ENCODE measurements at places on chromosomes 5 and 9.

GRCh38 chr5:100779669-100780375 lies 123.3 kb downstream of the ST8SIA4 start:
- DNase-seq = no peak

- DNase-seq = no peak
These were observed 279.9 kb downstream of the ENC1 start for GRCh38 chr5:74360535-74361210.

DNA sequence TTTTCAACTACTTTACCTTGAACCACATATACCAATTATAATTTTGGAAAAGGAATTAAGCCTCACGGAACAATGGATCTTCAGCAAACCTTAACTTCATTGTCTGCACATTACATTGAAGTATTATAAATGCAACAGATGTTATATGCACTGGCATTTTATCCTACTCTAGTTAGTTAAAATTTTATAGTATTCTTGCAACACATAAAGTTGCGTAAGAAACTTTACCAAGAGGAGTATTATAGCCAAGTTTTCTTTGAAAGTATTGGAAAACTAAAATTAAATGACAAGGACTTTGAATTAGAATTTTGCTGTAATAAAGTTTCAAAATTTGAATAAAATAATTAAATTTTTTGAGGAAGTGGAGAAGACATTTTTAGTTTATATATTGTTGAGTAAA lies 63.4 kb upstream of the SREK1 start:
- no peak for DNase-seq

- DNase-seq = no peak
These were observed 1.4 kb upstream of the SPTAN1 start for GRCh38 chr9:128550770-128551656.

DNA sequence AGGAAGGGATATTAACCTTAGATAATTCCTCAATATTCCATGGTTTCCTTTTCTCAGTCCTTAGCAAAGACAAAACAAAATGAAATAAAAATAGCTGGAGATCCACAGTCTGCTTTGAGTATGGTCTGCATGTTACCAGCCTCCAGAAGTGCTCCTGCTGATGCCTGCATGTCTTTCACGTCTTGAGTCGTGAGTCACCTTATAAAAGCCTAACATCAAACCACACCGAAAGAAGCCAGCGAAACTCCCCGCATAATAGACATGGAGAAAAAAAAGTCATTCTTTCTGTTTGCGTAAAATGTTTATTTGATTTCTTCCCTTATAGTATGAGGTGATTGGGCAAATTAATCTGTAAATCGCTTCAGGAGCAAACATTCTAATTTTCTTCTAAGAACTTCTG lies 380.5 kb downstream of the SLCO4C1 start:
- DNase-seq = no peak

DNA sequence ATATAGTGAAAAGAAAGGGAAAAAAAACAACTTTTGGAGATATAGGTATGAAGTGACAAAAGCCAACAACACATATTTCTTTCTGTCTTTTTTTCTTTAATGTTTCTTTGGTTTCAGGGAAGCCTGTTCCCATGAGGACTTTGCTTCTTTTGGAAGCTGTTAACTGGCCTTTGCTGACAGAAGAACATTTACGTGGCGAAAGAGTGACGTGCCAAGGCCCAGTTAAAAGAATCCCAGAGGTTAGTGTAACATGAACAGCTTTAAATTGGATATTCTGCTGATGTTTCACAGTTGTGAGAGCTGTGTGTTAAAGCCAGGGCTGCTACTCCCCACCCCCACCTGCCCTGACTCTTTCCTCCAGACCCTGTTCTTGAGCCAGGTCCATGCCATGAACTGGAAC lies 275.9 kb downstream of the CRB2 start:
- no peak for DNase-seq

GRCh38 chr5:7849681-7850394 lies 1.1 kb downstream of the CFAP90 start:
- DNase-seq = no peak

- no peak for DNase-seq
These were observed 196.2 kb downstream of the DIRAS2 start for GRCh38 chr9:90446200-90446948.

DNA sequence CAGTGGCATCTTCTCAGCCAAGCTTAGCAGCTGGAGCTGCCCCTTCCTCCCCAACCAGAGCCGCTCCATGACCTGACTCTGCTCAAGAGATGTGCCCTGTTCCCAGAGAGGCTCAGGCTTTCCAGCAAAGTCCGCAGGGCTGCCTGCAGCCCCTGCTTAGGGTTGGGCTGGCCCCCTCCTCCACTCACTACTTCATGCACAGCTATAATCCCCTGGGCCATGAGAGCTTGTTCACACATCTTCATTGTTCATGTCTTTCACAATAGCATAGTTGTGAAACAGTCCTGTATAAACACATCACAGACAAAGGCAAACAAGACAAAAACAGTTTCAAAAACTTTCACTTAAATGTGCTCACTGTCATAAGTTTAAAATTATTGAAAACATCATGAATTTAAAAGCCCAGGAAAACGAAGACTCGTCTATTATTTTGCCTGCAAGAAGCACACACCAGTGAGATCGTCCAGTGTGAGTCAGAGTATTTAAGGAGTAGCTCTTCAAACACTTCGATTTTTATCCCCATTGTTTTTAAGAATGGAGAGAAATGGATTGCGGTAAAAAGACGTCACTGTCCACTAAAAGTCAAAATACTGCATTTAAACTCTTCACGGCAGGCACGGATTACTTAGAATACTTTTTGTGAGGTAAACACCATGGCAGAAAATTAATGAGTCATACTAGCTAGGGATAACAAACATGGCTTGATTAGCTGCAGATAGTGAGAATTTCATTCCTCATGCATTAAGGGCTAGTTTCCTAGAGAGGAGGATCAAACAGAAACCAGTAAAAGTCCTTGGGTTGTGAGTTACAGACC lies 40.7 kb upstream of the S1PR3 start:
- no peak for DNase-seq

- no peak for DNase-seq
These were observed 146.6 kb downstream of the RAPGEF6 start for GRCh38 chr5:131488463-131488862.

DNA sequence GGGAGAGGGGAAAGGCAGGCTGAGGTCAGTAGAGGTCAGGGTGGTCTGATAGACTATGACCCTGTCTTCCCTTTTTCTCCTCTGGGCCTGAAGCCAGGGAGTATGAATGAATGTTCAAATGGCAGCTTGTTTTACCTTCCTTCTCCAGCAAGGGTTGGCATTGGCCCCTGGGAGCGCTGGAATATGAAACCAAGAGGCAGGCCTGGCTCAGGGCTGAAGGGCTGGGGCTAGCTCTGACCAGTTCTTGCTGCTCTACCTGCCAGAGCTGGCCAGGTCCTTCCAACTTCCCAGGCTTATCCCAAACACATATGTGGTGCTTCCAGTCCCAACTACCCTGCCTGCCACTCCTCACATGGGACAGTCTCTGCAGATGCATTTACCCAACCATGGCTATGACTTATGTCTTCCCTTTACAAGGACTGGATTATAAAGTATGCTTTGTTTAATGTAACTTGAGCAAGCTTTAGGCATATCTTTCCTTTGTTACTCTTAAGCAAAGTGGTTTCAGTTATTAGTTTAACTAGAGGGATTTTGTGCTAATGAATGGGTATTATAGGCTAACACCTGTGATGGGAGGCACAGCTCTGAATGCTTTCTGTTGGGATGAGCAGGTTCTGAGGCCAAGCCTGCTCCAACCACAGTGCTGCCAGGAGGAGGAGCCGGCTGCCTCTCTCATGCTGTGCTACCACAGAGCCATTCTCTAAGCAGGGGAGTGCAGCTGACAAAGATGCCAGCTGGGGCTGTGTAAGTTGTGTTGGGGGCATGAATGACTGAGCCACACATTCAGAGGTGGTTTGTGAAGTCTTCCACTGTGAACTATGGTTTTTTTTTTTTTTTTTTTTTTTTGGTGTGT lies 6.1 kb downstream of the CCNI2 start:
- no peak for DNase-seq

DNA sequence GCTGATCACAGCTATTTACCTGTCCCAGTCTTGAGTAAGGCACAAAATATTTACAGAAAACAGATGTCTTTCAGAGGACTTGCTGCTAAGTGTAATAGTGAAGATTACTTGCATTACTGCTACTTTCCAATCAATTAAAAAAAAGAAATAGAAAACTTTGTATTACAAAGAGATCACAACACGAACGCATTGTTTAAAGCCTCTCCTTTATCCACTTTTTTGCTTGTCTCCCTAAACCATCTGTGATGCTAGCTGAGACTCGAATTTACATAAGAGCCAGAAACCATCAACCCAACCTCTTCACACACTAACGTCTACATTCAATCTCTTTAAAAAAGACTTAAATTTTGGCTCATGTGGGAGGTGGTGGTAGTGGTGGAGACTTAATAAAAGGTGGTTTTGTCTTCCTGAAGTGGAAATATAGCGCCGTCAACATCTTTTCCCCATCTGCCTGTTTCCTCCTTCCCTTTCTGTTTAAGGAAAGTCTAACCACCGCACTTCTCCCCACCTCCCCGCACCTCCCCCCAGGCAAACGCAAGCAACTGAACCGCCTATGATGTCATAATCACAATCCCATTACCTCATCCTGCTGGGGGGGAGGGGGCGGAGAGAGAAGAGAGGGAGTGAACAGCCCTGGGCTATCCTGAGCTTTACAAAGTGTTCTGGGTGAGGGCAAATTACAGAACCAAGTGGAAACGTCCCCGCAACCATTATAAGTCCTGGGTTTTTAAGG lies 948 bp upstream of the FAM53C start:
- peak; percentile 75 for DNase-seq

DNA sequence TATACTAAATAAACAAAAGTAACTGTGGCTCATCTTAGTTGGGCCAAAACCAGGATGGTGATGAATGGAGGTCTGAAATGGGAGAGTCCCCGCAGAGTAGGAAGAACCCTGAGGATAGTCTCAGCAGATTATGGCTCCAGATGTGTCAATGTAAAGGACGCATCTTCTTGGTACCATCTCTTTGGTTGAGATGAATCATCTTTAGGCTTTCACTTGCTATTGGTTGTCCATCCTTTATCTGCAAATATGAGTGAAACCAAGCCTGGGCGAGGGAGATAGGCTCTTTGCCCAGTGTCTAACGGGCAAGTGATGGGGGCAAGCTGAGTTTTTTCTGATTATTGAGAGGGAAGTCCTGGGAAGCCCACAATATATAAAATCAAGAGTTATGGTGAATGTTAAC lies 19.4 kb upstream of the LCP2 start:
- no peak for DNase-seq

GRCh38 chr9:105051897-105052296 lies 123.9 kb upstream of the ABCA1 start:
- DNase-seq = no peak

DNA sequence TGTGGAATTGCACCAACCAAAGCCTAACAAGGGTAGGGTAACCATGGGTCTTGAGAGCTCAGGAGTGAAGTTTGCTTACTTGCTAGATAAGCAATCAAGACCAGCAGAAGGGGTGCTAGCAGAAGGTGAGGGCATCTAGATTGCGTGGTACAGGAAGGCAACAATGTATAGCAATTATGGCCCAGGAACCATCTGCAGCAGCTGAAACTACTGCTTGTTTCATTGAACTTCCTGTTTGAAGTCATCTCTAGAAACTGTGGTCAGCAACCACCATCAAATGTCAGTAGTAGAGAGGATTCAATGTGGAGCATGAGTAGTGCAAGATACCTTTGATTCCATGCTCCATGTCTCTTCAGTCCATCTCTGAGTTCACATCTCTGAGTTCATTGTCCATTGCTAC lies 462.1 kb upstream of the GRAMD2B start:
- DNase-seq = no peak
